Urinary bladder (tissue), 4 donors: ENCODE measurements at places on chromosomes 12 and 14. TPM values are rescaled to one million over a fixed set of nuclear protein-coding genes. Genes with fewer than 3 reads are reported as not detected.

DNA sequence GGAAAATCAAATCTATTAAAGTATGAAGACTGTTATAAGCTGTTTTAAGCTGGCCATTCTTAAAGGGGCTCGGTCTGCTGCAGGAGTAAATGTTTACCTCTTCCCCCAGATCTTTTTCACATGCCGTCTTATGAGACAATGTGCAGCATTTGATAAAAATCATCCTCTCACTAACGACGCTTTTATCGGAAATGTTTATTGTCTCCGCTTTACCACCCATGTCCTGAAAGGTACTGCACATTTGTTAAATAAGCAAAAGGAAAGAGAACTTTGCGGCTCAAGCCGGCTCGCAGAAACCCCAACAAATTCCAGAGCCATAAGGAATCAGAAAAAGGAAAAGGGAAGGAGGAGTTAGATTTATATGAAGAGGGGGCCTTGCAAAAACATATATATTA is 137.8 kb downstream of the HMGA2 start:
- no peak for DNase-seq

- DNase-seq, result no peak
Measured at GRCh38 chr14:54564071-54564867, 2.7 kb upstream of the SAMD4A start.

GRCh38 chr12:122659579-122659978 is 43.6 kb downstream of the HCAR2 start:
- peak; percentile 7 for DNase-seq

- DNase-seq, result no peak
Measured at GRCh38 chr12:109130297-109131153, 14.1 kb downstream of the ACACB start.

DNA sequence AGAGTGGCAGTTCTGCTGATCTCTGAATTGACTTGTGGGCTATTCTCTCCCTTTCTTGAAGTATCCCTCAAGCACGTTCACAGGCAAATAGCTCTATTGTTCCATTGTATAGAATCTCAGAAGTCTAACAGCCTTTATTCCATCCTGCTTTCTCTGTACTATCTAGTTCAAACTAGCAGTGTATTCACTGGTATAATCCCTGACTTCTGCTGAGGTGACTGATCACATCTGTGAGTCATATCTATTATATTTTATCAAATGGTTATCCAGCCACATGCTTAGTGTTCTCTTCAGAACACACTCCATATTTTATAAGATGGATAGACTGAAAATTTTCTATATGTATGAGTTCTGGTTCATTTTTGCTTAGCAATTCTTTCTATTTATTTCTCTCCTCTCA is 866.1 kb downstream of the C12orf50 start:
- no peak for DNase-seq

DNA sequence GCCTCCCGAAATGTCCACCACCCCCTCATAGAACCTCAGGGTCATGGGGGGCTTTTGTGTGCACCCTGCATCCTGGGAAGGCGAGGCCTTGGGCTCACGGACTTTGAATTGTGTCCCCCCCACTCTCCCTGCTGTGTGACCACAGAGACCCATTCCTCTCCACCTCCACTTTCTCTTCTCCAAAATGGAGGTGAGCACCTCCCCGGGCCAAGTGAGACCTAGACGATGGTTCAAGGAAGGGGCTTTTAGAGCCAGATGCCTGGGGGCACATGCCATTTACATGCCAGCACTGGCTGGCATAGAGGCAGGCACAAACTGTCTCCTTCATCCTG is 33.5 kb downstream of the CYP46A1 start:
- no peak for DNase-seq

GRCh38 chr14:83129496-83129895 is 1595.8 kb upstream of the SEL1L start:
- no peak for DNase-seq

- no peak for DNase-seq
Measured at GRCh38 chr14:105439710-105440553, 20.3 kb downstream of the MTA1 start.

- no peak for DNase-seq
Measured at GRCh38 chr12:7032990-7033389, 14.7 kb upstream of the LPCAT3 start.

DNA sequence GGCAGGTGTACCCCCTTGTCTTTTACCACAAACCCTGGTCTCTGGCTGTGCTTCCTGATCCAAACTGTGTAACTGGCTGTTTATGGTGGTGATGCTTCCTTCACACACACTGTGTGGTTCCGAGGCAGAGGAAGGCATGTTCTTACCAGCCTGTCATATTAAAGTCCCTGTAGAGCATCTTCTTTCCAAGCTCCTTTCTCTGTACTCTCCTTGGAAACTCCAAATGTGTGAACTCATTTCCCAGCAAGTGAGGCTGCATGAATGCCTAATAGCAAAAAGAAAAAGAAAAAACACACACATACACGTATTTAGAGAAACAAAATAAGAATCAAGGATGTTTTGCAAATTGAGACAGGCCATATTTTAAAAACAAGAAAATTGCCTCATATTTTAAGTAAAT is 214.9 kb downstream of the PPM1H start:
- no peak for DNase-seq

- DNase-seq, result no peak
Measured at GRCh38 chr12:12518919-12519318, 43.7 kb downstream of the DUSP16 start.

- DNase-seq, result no peak
Measured at GRCh38 chr12:112087851-112088250, 20.7 kb downstream of the NAA25 start.

- DNase-seq, result no peak
Measured at GRCh38 chr14:77217551-77217950, 36.0 kb downstream of the TMEM63C start.

GRCh38 chr12:63996556-63996955 is 152.1 kb downstream of the SRGAP1 start:
- DNase-seq, result no peak

- no peak for DNase-seq
Measured at GRCh38 chr14:19895282-19895681, 20.3 kb downstream of the OR4K2 start.

DNA sequence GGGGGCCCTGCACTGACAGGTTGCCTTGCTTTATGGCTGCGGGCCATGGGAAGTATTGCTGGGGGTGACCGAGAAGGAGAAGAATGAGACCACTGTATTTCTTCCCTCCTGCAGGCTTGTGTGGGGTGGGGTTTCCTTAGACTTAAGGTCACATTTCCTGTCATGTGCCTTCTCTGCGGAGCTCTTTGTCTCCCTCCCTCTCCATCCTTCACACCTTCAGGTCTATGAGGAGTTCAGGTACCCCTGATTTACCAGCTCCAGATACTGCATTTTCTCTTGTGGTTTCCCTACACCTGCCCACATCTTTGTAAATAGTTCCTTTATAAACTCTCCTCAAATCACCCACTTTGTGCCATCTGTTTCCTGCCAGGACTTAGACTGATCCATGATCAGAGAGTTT is 3.6 kb downstream of the FNTB start:
- DNase-seq, result no peak

DNA sequence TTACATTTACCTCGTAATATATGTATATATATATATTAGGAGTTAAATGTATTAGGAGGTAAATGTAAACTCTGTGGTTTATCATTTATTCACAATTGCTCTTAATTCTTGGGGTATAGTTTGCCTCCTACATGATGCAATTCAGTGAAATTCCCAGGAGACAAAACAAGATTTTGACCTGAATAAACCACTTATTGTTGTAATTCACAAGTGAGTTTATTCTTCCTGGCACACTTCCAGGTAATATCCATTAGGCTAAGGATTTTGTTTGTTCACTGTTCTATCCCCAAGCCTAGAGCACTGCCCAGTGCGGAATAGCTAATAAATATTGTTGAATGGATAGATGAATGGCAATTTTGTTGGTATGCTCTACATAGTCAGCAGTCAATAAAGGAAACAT is 3.0 kb downstream of the SMIM10L1 start:
- no peak for DNase-seq

DNA sequence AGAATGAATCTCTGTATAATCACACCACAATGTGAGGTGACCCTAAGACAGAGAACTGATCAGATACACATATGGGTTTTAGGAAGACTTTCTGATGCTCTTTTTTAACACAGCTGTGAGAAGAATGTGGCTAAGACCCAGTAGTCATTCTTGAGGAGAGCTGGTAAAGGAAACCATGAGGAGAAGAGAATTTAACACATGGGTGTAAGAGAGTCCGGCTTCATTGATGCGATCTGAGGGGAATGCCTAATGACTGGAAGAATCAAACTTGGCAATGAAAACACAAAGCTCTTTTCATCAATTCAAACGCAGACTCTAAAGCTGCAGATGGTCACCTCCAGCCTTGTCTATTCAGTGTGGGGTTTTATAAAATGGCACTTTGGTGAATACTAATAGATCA is 79.3 kb downstream of the FOXA1 start:
- no peak for DNase-seq

GRCh38 chr14:87252103-87252502 is 740.9 kb downstream of the GALC start:
- DNase-seq, result no peak

DNA sequence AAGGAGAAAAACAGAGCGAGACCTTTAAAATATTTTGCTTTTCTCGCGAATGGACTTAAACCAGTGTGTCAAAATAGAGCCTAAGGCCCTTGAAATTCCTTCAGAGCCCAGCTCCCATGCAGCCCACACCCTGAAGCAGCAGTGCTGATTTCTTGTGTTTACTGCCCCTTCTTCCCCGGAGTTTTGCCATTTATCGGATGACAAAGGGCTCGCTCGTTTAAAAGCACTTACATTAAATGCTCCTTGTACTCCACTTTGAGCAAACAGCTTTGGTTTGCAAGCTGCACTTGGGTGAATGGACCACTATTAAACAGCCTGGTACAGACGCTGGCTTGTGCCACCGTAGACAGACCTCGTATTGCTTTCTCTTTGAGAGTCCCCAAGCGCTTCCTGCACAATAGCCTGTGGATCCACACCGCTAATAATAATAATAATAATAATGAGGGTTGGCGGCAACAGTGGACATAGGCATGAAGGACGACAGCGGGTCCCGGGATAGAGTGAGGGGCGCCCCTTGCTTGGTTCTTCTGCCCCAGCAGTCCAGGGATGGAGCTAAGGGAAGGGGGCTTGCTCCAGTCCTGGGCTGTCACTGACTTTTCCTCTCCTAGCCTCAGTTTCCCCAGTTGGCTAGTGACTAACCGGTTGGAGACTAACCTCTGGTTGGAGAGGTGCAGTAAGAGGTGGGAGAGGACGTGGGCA is 6.6 kb downstream of the DLK1 start:
- no peak for DNase-seq

DNA sequence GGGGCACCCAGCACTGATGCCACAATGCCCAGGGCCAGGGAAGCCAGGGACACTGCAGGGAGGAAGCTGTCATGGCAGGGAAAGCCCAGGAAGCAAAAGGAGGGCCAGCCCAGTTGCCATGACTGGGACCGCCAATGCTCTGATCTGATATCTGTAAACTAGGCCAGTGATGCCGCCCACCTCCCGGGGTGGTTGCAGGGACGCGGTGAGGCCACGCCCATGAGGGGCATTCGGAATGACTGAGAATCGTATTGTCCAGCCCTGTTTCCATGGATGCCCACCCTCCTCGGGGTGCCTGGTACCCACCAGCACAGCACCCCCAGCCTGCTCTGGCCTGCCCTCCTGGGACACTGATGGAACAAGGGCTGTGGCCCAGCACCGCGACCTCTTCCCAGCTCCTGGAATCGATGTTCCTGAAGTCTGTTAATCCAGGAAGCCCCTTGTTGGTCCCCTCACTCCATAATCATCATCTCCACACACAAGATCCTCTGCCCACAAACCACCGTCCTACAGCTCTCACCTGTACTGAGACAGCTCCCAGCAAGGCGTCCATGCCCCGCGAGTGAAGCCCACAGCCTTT is 48.7 kb downstream of the CHGA start:
- DNase-seq, result no peak

GRCh38 chr14:56147986-56148901 is 30.0 kb downstream of the PELI2 start:
- DNase-seq, result no peak

GRCh38 chr12:113658006-113658655 is 186.5 kb upstream of the LHX5 start:
- no peak for DNase-seq

GRCh38 chr12:45572114-45572513 is 157.4 kb upstream of the ARID2 start:
- DNase-seq, result no peak

GRCh38 chr12:64256166-64256800 is 34.2 kb upstream of the KICS2 start:
- DNase-seq, result peak; percentile 50

- DNase-seq, result no peak
Measured at GRCh38 chr12:120061575-120062214, 54.9 kb downstream of the RAB35 start.

DNA sequence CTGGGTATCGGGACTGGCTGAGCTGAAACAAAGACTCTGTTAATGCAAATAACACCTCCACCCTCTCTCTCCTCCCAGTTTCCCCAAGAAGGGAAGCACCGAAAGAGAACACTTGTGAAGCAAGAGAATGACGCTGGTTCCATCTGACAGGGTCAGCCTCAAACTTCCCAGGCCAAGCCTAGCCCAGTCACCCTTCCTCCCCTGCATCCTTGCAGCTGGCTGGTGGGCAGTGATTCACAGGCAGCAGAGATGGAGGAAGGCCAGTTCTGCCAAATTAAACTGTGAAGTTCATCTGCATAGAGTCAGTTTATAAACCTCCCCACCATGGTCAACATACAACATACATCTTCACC is 2.8 kb downstream of the LRRC74A start:
- DNase-seq, result no peak

DNA sequence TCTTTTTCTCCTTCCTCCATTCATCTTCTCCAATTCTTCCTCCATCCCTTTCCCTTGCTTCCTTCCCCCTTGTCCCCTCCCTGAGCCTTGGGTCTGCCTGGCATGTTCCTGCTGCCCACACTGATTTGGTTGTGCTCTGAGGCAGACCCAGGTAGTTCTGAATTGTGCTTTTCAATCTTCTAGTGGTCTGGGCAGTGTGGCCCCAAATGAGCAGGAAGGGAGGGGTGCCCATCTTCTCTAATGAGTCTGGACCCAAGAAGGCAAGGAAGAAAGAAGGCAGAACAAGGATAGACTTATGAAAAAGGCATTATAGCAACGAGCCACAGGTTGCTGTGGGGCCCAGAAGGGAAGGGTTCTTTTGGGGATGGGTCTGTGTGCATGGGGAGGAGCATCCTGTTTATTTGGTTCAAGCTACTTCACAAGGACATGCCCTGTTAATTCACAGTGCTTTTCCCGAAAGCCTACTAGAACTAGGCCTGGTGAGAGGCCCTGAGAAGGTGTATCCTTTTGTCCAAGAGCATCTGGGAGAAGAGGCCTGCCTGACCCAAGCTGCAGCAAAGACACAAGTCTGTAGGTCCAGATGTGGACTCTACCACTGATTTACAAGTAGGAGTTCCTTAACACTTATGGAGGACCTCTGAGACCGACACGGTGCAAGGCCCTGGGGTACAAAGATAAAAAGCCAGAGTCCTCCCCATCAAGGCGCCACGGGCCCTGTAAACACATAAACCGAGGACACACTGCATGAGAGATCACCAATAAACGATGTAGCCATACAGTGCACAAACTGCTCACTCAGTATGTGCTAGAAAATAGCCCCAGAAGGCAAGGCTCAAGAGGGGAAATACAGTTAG is 1.1 kb upstream of the SUSD6 start:
- DNase-seq, result no peak

GRCh38 chr12:123267991-123268843 is 3.4 kb downstream of the CDK2AP1 start:
- DNase-seq, result no peak

The ZFYVE1 gene
- 14.3 TPM for polyA plus RNA-seq

The EPYC gene
- polyA plus RNA-seq, result not detected

The AJUBA gene
- polyA plus RNA-seq, result 6.6 TPM

The ACVRL1 gene
- polyA plus RNA-seq, result 71.7 TPM

The TAMALIN gene
- 51.8 TPM for polyA plus RNA-seq

The TAS2R19 gene
- 0.24 TPM for polyA plus RNA-seq
